CD4-positive, alpha-beta T cell treated with Interleukin-17A for 1 hour (primary cell): ENCODE measurements at places on chromosomes 11 and 22.

GRCh38 chr11:124917115-124917637 is 1.9 kb upstream of the HEPN1 start:
- no peak for DNase-seq

- no peak for DNase-seq
Measured at GRCh38 chr11:7364660-7365059, 113.0 kb downstream of the SYT9 start.

DNA sequence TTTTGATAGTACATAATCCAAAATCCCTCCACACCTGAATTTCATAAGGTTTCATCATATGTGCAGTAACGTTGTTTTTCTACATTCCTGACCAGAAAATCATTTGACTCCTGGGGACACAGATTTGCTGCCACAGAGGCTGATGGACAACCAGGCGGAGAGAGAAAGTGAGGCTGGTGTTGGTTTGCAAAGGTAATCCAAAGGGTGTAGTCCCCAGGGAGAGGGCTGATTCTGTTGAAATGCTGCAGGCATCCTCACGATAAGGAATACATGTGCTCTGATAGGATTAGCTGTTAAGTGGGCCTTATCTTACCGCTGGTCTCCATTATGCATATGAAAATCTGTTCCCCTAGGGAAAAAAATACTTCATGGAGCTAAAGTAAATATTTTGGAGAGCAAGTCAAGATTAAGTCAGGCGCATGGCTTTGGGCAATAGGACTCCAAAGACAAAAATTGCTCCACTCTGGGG is 8.1 kb downstream of the APOL6 start:
- no peak for DNase-seq

DNA sequence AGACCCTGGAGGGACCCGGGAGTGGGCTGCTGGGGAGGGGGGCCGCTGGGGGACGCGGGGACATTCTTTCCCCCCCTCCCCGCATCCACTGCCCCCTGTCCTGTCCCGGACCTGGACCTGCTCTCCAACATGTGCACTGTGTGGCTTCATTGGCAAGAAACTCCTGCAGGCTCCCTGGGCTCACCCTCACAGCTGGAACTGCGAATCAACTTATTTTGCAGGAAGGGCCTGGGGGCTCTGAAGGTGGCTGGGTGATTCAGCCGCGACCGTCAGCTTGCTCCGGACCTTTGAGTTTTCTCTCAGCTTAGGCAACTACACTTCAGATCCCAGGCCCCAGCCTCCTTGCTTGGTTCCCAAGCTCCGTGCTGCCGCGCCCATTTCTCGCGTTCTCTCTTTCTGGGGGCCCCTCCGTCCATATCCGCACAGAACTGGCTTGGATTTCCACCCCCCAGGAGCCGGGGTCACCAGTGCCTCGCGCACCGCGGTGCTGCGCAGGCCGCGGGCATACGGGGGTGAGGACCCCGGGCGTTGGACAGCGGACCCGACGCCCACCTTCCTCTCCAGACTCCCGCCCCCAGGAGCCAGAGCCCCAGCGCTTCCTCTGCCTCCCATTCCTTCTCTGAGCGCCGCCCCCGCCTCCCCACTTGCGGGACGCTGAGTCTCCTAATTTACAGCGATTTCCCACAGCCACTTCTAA is 471 bp upstream of the AHNAK start:
- no peak for DNase-seq

DNA sequence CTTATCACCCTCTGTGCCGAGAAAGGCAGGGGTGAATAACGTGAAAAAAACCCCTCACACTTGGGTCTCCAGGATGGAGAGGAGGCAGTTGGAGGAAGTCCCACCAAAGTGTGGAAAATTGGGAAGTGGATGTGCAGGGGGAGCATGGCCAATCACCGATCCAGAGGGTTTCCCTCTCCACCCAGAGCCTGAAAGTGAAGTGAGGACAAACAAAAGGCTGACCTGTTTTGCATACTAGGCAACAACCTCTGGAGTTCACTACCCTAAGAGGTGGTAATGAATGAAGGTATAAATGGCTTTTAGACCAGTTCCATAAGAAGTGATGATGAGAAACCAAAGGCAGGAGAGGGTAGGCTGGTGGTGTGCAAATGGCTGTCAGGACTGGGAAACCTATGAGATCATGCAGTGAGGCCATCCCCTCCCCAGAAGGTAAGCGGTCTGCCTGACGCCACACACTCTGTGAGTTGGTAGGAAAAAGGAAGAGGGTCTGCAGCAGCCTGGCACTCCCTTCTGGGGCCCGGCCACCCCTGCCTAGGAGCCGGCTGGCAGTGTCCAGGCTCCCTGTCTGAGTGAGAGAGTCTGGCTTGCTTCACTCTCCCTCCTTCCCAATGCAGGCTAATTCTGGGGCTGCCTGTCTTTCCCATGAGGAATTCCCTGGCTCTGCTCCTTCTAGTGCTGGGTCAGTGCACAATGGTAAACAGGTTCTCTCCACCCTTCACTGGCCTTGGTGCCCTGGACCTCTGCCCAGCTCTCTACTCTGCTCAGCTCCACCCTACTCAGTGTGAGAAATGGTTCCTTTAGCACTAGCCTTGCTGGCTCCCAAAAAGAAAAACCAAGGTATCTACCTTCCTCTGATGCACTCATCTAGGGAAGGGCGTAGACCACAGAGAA is 15.6 kb downstream of the TBC1D10A start:
- DNase-seq: no peak

DNA sequence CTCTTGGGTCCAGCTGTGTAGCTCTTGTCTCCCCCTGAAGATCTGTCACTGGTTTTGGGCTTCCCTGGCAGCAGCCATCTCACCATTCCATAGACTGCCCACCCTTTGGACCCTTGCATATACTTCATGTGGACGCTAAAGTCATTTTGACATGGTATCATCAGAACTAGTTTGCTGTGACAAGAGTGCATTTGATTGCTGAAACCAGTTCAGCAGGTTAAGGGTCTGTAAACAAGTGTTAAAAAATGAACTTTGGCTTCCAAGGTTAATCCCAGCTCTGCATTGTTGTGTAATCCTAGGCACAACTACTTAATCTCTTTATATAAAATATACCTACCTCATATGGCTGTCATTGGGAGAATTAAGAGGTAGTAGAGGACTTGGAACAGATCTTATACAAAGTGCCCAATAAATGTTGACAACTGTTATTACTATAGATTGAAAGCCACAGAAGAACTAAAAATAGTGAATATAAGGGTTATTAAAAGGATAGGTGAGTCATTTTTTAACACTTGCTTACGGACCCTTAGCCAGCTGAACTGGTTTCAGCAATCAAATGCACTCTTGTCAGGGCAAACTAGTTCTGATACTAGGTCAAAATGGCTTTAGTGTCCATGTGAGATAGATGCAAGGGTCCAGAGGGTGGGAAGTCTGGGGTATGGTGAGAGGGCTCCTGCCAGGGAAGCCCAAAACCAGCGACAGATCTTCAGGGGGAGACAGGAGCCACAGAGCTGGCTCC is 29.4 kb downstream of the CCDC90B start:
- DNase-seq: no peak

GRCh38 chr22:48682504-48682903 is 1145.2 kb downstream of the BRD1 start:
- DNase-seq: no peak

DNA sequence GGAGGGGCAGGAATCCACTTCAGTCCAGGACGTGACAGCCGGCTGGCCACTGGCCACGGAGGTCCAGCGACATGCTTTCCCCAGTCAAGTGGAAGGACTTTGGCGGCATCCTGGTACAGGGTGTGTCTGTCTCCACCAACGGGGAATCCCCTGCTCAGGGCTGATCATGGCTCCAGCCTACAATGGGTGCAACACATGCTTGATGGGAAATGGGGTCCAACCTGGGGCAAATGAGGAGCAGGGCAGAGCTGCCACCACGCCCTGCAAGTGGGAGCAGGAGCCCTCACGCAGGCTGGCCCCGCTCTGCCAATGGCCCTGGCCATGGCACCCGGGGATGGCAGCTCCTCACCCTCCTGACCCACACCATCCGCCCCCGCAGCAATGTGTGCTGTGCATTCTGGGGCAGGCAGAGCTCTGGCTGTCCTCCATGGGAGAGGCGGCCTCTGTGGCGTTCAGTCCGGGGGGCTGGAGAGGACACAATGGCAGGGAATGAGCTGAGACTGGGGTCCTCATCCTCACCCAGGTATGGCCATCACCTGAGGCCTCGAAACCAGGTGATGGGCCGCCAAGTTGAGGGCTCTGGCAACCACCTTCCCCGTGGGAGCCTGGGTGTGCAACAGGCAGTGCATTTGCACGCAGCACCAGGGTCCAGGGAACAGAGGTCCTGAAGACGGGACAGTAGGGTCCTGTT is 5.8 kb upstream of the SEPTIN5 start:
- DNase-seq: no peak
